ENCODE measurements at places on chromosomes 7 and 10. TPM values are rescaled to one million over a fixed set of nuclear protein-coding genes. Genes with fewer than 3 reads are reported as not detected.

The EBLN1 gene
- not detected for total RNA-seq

The EMX2 gene
- 0.57 TPM for total RNA-seq

The CDK1 gene
- total RNA-seq, result 82.0 TPM

The PCLO gene
- total RNA-seq, result under 0.01 TPM

The TAS2R5 gene
- 0.57 TPM for total RNA-seq

The PRLHR gene
- not detected for total RNA-seq

The PDCD11 gene
- total RNA-seq, result 62.6 TPM

The PLEKHS1 gene
- not detected for total RNA-seq
